ENCODE measurements at places on chromosomes 16 and 17.

GRCh38 chr17:58416937-58417299, 416 bp downstream of the RNF43 start:
- DNase-seq: no peak

DNA sequence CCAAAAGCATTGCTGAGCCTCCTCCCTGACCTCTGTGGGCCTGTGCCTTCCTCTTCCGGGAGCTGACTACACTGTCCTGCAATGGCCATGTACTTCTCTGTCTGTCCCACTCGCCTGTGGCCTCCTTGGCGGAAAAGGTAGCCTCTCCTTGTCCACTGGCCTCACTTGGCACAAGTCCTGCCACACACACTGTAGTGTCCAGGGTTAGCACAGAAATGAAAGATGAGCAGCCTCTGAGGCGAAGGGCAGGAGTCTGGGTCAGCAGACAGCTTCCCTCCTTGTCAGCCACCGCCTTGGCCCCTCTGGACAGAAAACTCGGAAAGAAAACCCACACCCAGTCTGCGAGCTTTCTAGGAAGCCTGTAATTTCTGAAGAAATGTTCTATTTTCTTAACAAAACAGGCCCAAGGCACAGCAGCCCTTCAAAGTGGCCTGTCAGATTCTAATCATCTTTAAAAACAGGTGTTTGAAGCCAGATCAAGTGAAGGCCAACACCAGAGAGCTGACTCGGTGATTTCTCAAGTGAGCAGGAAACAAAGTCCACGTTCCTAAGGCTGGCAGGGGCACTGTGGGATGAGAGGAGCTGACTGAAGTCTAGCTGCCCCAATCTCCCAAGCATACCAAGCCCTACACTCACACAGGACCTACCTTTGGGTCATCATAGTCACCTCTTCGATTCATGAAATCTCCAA, 67.2 kb downstream of the GTF3C1 start:
- no peak for DNase-seq

- no peak for DNase-seq
Measured at GRCh38 chr16:50697421-50697715, 4.0 kb downstream of the NOD2 start.

DNA sequence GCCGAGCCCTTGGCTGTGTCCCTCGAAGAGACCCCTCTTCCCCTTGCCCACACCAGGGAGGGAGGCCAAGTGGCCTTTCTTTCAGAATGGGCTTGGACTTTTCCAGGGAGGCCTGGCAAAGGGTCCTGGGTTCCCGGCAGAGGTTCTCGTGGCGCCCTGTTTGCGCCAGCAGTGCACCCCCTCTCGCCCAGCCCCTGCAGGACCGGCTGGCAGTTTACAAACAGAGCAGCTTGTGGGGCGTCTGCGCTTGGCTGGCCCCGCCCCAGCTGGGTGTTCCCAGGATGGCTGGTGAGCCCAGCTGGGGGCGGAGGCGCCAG, 137.8 kb upstream of the CIBAR2 start:
- no peak for DNase-seq

- DNase-seq: no peak
Measured at GRCh38 chr16:52563767-52564611, 17.0 kb upstream of the TOX3 start.

- DNase-seq: peak; percentile 83
Measured at GRCh38 chr17:31596382-31597323, 205.2 kb downstream of the RAB11FIP4 start.

Measured in glomerular endothelial cell (primary cell).